Right renal pelvis (tissue), 4 donors: ENCODE measurements at places on chromosomes 11 and 22. TPM values are rescaled to one million over a fixed set of nuclear protein-coding genes. Genes with fewer than 3 reads are reported as not detected.

DNA sequence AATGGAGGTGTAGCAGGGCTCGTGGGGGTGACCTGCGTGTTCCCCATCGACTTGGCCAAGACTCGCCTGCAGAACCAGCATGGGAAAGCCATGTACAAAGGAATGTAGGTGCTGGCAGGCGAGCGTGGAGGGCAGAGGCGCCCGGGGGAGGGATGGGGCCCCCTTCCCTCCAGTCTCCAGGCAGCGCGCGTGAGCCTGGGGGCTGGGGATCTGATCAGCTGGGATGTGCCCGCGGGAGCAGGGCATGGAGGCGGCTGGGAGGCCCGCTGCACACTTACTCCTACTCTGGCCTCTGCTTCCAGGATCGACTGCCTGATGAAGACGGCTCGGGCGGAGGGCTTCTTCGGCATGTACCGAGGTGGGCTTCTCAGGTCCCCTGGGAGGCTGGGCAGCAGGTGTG, 17.8 kb downstream of the SLC25A18 start:
- no peak for DNase-seq

- DNase-seq: no peak
Observed at GRCh38 chr11:8342821-8343681, 79.4 kb upstream of the LMO1 start.

- DNase-seq: no peak
Observed at GRCh38 chr22:22941831-22942510, 54.4 kb downstream of the IGLL5 start.

GRCh38 chr22:26679003-26679629, 21.7 kb downstream of the MIAT start:
- peak; percentile 67 for DNase-seq

DNA sequence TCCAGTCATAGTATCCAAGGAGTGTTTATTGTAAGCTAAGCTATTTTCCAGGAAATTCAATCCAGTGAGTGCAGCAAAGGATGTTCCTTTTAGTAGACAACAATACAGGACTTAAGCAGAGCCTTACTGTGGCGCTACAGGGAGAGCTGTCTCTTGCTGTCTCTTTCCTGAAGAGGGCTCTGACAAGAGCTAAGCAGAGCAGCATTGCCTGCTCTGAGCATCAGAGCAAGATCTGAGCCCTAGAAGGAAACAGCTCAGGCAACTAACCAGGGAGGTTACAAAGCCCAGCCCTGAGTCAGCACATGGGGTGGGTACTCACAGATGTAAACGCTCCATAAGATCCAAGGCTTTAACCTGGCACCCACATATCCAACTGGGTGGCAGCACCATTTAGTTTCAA, 8.0 kb downstream of the LAYN start:
- DNase-seq: no peak

GRCh38 chr11:10283991-10284390, 10.0 kb downstream of the SBF2 start:
- DNase-seq: no peak

- DNase-seq: peak; percentile 97
Observed at GRCh38 chr22:50507991-50508884, at the start of gene NCAPH2. Gene NCAPH2 (plus strand): TSS chr22:50508224. CDS start chr22:50508338, 114 bp downstream.

GRCh38 chr22:41397143-41397811, 15.5 kb downstream of the TEF start:
- DNase-seq: no peak

GRCh38 chr11:73157101-73158010, 15.2 kb upstream of the FCHSD2 start:
- DNase-seq: no peak

DNA sequence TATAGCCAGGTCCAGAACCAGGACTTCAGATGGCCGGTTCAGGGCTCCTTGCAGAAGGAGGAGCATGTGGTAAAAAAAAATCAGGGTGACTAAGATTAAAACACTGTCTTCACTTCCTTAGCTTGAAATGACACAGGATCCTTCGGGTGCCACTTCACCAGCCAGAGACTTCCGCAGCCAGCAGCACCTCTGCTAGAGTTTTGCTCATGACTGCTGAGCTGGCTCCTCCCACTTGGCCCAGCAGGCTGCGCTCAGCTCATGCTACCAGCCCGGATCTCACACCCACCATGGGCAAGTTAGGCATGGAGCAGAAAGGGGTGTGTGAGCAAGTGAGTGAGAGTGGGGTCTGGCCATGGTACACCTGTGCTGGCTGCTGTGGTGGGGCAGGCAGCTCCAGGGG, 6.6 kb upstream of the MS4A18 start:
- no peak for DNase-seq

GRCh38 chr22:36727927-36728488, 24.5 kb upstream of the CACNG2 start:
- DNase-seq: no peak

Gene GDPD4
- 0.08 TPM for polyA plus RNA-seq

GRCh38 chr11:65529475-65530156, 4.7 kb downstream of the SCYL1 start:
- DNase-seq: no peak

DNA sequence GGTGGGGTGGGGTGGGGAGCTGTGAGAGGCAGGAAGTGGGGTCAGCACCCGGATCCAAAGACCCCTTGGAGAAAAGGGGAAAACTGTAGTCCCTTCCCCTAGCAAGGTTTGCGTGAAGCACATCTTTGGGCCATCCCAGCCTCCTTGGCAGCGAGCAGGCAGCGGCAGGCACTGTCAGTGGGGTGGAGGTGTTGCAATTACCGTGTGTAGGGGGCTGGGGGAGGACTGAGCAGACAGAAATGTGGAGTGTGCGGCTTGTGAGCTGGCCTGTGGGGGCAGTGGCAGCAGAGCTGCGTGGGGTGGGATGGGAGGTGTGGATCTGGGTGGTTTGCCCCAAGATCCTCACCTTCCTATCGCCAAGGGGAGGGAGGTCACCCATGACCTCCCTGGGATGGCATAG, 16.4 kb downstream of the DAGLA start:
- no peak for DNase-seq

GRCh38 chr11:36617543-36618362, 19.7 kb upstream of the RAG2 start:
- DNase-seq: no peak

- no peak for DNase-seq
Observed at GRCh38 chr11:111329306-111330204, 31.2 kb downstream of the POU2AF3 start.

GRCh38 chr11:63869171-63869591, 30.3 kb downstream of the MARK2 start:
- no peak for DNase-seq

DNA sequence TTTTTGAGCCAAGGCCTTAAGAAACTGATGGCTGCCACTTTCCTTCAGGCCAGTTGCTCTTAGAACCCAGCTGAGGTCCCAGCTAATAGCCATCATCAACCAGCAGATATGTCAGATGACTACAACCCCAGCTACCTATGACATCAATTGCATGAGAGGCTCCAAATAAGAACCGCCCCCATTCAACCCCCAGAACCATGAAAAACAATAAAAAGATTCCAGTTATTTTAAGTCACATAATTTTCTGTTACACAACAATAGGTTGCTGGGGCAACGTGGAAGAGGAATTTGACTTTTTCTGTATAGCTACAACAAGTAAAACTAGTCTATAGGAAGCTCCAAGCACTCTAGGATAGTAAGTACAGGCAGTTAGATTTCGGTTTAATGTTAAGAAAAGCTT, 216.3 kb upstream of the MTNR1B start:
- DNase-seq: no peak

DNA sequence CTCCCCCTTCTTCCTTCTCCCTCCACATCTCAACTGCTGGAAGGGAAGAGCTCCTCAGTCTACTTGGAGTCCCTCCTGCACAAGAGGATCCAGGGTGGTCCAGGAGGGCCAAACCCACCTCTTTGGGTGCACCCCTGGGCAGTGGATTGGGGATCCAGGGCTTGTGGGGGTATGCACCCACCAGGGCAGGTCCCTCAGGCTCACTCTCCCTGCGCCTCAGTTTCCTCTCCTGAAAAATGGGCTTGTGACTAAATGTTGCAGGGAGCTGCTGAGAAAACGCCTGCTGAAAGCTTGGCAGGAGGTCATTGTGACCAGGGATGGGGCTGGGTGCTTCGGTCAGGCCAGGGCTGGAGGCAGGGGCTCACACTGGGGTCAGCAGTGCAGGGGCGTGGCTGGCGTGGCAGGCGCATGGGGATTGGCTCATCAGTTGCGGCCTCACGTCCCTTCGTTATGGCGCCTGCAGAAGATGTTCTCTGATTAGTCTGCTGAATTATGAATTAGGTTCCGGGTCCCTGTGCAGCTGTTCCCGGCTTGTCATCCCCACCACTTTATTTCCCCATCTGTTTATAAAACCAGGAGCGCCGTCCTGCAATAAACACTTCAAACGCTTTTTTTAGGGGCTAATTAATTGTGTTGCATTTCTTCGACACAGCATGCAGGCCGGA, 25.7 kb upstream of the CCDC188 start:
- no peak for DNase-seq

DNA sequence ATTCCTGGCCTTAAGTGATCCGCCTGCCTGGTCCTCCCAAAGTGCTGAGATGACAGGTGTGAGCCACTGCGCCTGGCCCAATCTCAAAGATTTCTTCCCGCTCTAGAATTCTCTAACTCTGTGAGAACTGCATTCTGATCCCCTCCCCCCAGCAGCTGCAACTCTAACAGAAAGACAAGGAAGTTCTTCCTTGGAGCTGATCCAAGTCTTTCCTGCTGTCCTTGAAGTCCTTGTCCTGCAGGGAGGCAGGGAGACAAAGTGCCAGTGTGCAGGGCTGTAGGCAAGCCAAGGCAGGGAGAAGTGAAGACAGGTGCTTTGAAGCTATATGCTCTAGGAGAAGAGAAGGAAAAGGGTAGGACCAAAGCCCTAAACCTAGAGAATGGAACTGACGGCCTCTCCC, 9.5 kb upstream of the GGA1 start:
- no peak for DNase-seq

Gene SLC22A9
- polyA plus RNA-seq: not detected

GRCh38 chr22:50270666-50271394, 650 bp upstream of the MAPK11 start:
- no peak for DNase-seq

DNA sequence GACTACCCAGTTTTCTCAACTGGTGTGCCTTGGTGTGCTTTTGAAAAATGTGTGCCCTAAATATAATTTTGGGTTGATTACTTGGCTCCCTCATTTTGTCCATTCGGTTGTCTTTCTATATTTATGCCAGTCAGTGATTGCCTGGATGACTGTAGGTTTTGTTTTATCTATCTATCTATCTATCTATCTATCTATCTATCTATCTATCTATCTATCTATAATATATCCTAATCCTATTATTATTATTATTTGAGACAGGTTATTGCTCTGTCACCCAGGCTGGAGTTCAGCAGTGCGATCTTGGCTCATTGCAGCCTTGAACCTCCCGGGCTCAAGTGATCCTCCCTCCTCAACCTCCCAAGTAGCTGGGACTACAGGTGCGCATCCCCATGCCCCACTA, 111.4 kb upstream of the GRK3 start:
- no peak for DNase-seq

Gene MRGPRF
- 26.5 TPM for polyA plus RNA-seq

Gene SNX32
- polyA plus RNA-seq: 1.4 TPM

Gene ADAMTS15
- polyA plus RNA-seq: 61.1 TPM

DNA sequence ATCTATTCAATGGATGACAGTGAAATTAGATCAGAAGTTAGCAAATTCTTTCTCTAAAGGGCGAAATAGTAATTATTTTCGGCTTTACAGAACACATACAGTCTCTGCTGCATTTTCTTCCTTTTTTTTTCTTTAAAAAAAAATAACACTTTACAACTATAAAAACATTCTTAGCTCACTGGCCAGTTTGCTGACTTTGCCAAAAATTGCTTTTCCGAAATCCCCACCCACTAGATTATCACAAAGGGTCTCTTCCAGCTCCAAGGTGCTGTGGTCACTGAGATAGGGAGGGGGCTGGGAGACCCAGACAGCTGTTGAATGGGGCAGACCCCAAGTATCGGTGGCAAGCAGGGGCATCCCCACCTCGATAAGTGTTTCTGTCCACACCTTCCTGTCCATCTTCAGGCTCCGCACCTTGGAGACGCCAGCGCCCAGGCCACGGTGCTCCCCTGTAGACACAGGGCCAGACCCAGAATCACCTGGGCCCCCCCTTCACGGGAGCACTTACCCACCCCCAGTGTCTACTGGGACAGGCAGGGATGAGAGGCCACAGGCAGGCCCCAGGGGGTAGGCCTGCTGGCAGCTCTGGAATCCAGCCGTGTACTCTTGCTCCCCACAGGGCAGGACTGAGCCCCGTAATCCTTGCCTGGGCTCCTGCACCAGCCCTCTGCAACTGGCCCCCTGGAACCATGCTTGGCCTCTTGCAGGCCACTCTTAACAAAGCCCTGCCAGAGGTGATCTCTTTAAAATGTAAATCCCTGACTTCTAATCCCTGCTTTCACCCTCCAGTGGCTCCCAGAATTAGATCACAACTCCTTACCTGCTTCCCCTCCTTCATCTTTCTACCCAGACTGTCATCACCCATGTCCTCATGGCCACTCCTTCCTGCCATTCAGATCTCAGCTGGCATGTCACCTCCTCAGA, 31.5 kb upstream of the PDE2A start:
- DNase-seq: no peak

Gene MED15
- polyA plus RNA-seq: 49.3 TPM

DNA sequence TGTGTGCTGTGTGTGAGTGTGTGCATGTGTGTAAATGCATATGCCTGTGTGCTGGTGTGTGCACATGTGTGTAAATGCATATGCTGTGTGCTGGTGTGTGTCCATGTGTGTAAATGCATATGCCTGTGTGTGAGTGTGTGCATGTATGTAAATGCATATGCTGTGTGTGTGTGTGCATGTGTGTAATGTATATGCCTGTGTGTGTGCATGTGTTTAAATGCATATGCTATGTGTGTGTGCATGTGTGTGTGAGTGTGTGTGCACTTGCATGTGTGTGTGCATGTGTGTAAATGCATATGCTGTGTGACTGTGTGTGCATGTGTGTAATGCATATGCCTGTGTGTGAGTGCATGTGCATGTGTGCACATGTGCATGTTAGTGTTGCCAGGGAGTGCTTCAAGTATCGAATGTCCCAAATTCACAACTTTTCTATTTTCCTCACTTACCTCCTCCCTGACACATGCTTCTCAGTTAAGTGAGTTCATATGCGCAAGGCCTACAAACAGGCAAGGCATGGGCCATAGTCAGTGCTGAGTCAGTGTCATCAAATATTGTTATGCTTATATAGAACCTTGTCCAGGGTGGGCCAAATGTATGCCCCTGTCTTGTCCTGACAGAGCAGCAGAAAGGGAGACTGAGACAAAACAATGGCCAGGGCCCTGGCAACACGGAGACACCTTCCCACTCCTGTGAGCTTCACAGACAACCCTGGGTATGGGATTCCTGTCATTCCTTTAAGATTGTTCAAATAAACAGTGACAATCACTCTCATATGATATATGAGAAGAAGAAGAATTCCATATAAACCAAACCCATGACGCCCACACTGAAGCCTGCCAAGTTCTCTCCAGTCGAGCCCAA, 38.6 kb downstream of the GGTLC2 start:
- no peak for DNase-seq

- no peak for DNase-seq
Observed at GRCh38 chr11:75147191-75147874, 3.6 kb upstream of the SLCO2B1 start.

Gene CPT1B
- 16.7 TPM for polyA plus RNA-seq

DNA sequence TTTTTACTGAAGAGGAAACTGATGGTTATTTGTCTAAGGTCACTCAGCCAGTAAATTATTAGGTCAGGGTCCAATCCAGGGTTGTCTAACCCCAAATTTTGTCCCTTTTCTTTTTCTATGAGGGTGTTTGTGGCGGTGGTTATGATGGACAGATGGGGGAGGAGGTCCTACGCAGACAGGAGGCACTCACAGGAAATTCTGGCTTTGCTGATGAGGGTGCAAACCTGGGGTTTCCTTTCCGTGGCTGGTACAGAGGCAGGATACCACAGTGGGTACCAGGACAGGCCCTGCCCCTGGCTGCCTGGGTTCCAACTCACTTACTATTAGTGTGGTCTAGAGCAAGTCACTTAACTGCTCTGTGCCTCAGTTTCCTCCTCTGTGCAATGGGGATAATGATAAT, 91.0 kb downstream of the RRM1 start:
- no peak for DNase-seq

Gene TREH
- 1.4 TPM for polyA plus RNA-seq
